ENCODE measurements at places on chromosomes 6 and 20. TPM values are rescaled to one million over a fixed set of nuclear protein-coding genes. Genes with fewer than 3 reads are reported as not detected.

OOEP gene
- 0.35 TPM for total RNA-seq

CFB gene
- 14.5 TPM for total RNA-seq

SLC22A16 gene
- not detected for total RNA-seq

GRM4 gene
- total RNA-seq = not detected

TPBG gene
- total RNA-seq = 18.2 TPM

MAP3K5 gene
- 22.7 TPM for total RNA-seq

EPPIN gene
- not detected for total RNA-seq

Measured in esophagus squamous epithelium (tissue), 5 donors.